Activated CD4-positive, alpha-beta T cell treated with anti-CD3 and anti-CD28 coated beads, Interleukin-2, amount 50 U/mL, for 24 hours (primary cell): ENCODE measurements at places on chromosomes 2 and 18.

GRCh38 chr2:128818248-128818647 is 499.6 kb upstream of the HS6ST1 start:
- DNase-seq, result no peak

- no peak for DNase-seq
Observed at GRCh38 chr2:239445771-239446524, 45.1 kb upstream of the HDAC4 start.

DNA sequence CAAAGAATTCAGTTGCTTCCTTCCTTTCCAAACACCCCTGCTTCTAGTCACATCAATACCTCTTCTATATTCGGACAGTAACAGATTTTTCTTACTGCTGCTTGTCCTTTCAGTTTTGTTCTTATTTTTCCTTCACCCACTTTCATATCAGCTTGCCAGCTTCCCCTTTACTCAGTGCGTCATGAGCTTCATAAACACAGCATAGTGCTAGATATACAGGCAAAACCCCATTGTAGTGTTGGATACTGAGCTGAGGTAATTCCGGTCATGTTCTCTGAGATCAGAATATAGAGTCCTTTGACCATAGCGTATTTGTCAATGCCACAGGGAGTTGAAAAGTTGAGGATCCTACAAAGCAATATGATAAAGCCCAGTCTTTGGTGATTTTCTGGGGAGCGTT is 2.4 kb downstream of the FARP2 start:
- DNase-seq, result no peak

GRCh38 chr2:60475123-60475830 is 78.2 kb downstream of the BCL11A start:
- DNase-seq, result no peak

DNA sequence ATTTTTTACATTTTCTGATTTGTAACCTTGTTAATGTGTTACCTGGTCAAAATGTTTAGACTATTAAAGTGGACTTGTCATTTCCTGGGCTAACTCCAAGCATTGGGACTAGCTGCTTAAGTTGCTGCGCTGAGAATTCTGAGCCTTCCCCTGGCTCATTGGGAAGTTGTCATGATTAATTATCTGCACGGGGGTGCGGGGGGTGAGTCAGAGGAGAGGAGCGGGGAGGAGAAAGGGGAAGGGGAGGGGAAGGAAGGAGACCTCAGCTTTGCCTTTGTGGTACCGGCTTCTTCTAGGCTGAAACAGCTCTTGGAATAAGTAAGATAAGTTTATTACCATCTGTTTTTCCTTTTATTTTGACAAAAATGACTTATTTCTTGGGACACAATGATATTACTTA is 52.9 kb upstream of the APCDD1 start:
- no peak for DNase-seq

- no peak for DNase-seq
Observed at GRCh38 chr2:229641676-229642075, 72.7 kb downstream of the DNER start.

DNA sequence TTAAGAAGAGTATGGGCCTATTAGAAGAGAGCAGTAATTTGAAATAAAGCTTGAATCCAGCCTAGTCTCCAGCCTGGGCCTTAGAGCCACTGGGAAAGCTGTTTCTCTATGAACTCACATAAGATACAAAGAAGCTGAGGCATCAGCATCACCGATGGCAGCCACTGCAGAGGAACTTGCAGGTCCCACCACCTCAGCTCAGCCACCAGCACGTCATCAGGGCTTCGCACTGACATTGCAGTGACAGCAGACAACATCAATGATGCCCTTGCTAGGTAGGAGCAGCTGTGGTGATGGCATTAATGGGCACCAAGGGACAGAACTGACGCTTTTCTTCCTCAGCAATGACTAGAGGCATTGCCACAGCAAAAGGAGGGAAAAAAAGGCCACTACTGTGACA is 67.7 kb upstream of the CDC42EP3 start:
- DNase-seq, result no peak

- DNase-seq, result no peak
Observed at GRCh38 chr2:191483117-191483516, 194.8 kb upstream of the NABP1 start.

DNA sequence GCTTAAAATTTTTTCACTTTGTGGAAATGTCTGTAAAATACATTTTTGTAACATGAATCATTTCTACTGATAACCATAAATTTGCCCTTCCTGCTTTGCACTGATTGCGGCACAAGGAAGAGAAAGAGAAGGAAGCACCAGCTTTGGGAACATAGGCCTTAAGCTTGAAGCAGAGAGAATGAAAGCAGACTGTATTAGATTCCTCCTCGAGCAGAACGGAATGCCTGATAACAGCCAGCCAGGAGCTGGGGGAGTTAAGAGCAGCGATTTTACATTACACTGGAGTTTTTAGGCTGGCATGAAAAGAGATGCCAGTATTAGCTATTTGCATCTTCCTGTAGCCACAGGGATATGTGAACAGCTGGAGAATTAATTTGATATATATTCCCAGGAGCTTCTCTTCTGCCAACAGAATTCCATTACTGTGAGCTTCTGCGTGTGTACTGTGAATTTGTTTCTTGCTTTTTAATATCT is 33.5 kb downstream of the CRIM1 start:
- no peak for DNase-seq

- DNase-seq, result peak; percentile 25
Observed at GRCh38 chr2:70767699-70768589, at the start of gene ADD2. Gene ADD2, minus strand, starts transcription at chr2:70768200. Its CDS starts 61,792 bp downstream, at chr2:70706408.

DNA sequence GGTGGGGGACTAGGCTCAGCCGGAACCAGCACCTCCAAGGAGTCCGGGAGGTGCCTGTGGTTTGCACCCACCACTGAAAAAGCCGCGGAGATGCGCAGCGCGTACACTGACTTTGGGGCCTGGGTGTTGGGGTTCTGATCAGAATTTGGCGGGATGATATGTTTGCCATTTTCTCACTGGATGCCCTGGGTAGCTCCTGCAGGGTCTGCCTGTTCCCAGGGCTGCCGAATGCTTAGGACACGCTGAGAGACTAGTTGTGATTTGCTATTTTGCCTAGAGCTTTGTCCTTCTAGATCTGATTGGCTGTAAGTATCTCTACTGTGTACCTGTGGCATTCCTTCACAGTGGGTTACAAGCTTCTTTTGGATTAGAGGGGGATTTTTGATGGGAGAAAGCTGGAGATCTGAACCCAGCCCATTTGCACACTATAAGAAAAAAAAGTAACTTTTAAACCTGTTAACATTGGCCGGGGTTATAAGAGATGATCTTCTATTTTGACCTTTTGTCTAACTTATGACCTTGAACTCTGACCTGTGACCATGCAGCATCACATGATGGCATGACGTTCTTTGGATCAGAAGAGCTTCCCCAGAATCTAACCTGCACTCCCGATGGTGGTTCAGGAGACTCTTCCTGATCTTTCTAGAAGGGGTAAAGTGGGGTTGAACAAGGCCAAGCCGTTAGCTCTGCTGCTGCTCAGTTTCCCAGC is 1.6 kb downstream of the KCNE4 start:
- no peak for DNase-seq

DNA sequence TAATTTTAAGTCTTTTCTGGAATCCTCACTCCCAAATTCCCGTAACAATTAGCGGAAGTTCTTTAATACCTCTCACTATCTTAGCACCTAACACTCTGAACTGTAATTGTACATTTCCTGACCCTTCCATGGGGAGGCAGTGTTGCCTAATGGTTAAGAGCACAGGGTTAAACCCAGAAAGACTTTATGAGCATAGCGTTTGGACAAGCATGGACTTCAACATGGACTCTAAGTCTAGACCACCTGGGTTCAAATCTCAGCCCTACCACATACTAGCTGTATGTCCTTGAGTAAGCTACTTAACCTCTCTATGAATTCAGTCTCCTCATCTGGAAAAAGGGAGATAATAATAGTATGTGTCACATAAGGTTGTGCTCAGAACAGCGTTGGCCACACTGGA is 13.0 kb downstream of the ANTXR1 start:
- peak; percentile 4 for DNase-seq

- peak; percentile 2 for DNase-seq
Observed at GRCh38 chr2:119407430-119408220, 24.0 kb upstream of the TMEM37 start.

- DNase-seq, result no peak
Observed at GRCh38 chr18:42758852-42759251, 356.6 kb downstream of the RIT2 start.

DNA sequence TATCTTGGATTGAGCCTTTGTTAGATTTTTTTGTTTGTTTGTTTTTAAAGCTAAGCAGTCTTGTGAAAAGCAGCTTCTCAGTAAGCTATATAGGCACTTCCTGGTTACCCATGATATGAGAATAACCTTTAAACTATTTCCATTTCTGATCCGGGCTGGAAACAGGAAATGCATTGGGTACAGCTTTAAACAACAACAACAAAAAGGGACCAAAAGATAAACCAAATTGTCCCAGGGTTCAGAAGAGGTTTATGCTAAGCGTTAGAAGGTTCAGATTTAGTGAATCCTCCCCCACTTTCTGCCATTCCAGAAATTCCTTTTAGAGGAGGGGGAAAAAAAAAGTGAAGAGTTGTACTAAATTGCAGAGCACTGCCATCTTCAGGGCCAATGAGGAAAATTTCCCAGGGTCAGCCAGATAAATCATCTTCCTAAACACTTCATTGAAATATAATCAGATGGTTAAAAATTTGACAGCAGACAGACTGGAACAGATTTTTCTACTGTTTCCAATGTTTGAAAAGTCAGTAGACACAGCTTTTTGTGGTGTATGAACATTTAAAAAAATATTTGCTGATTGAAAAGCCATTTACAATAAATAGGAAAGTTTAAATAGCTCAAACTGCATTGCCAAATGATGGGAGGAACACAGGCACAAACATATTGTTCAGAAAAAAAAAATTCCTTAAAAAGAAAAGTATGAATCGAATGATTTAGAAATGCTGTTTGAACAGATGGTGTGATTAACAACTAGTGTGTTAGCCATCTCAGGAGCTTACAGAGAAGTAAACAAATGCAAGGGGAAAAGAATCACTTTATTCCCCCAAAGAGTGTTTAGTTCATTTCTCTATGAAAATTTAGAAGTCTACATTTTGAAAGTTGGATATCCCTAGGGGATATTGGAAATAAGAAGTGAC is 189.9 kb upstream of the TANK start:
- DNase-seq, result no peak

DNA sequence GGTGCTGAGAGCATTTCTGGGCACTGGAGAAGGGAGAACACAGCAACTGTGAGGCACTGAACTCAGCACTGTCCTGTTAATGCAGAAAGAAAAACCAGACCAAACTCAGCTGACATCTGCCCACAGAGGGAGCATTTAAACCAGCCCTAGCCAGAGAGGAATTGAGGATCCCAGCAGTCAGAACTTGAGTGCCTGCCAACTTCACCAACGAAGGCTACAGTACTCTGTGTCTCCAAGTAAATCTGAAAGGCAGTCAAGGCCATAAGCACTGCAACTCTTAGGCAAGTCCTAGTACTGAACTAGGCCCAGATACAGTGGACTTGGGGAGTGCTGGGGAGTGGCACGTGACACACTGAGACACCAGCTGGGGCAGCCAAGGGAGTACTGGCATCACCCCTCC is 176.2 kb upstream of the ZC3H15 start:
- no peak for DNase-seq

DNA sequence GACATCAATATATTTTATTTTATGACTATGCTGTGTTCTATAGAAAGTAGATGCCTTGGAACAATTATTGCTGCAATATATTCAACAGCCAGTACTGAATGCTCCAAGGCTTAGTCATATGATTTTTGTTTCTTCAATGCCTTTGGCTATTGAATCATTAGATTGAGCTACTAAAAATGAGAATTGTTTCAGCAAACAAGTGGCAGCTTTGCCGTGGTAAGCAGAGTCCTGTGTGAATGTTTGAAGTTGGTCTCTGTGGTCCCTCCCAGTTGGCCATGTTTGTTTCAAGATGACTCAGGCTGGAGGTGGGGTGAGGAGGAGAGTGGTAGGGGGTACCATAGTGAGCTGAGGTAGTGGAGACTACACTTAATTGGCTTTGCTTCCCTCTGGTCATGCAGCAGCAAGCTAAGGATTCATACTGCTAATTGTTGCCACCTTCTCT is 198.6 kb upstream of the EPAS1 start:
- DNase-seq, result no peak

- DNase-seq, result no peak
Observed at GRCh38 chr2:19685731-19686130, 216.1 kb downstream of the TTC32 start.

- no peak for DNase-seq
Observed at GRCh38 chr2:204973616-204974015, 428.3 kb downstream of the PARD3B start.

DNA sequence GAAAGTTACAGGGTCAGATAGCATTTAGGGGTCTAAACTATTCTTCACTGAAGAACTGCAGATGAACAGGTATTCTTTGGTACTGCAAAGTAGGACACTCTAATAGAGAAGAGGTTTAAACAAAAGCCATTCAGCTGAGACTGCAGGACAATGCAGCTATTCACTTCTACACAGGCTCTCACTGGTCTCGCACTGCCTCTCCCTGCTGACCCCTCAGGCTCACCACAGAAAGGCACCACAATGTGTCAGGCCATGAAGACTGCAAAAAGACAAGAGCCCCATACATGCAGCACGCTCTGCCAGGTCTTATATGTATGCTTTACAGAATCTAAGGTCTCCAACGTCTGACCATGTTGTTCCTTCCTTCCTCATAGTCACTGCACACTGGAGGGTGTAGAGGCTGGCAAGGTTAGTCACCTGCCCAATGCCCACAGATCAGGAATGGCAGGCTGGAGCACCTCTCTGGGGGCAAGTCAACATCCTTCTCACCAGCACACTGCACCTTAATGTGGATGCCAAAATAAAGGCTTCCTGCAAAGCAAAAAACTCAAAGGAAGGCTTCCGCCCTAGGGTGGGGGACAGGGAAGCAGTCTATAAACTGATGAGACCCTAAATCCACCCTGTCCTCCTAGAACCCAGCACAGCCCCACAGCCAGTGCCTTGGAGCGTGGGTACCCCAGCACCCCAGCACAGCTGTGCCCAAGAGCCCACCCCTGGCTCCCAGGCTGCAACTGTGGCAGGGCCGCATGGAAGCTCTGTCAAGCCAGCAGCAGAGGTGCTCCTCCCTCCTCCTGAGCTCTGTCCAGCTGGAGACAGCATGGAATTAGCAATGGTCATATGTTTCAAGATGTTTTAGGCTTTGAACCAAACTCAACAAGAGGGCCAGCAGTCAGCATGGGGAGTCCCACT is 10.7 kb upstream of the RNU4ATAC start:
- no peak for DNase-seq

GRCh38 chr2:18536100-18536499 is 24.4 kb downstream of the RDH14 start:
- DNase-seq, result no peak

- no peak for DNase-seq
Observed at GRCh38 chr18:63534615-63535014, 7.6 kb upstream of the SERPINB12 start.

- DNase-seq, result no peak
Observed at GRCh38 chr2:64880193-64880951, 108.8 kb upstream of the SLC1A4 start.

DNA sequence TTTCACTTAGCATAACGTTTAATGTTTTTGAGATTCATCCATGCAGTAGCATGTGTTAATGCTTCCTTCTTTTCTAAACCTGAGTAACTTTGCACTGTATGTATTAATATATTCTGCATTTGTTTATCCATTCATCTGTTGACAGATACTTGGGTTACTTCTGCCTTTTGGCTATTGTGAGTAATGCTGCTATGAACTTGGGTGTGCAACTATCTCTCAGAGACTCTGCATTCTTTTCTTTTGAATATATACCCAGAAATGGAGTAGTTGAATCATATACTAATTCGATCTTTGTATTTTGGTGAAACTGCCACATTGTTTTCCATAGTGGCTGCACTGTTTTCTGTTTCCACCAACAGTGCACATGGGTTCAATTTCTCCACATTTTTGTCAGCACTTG is 128.3 kb downstream of the SH3BP4 start:
- no peak for DNase-seq

- DNase-seq, result no peak
Observed at GRCh38 chr18:55818284-55818683, 230.3 kb upstream of the TCF4 start.
